ENCODE measurements at places on chromosomes 16 and 17.

DNA sequence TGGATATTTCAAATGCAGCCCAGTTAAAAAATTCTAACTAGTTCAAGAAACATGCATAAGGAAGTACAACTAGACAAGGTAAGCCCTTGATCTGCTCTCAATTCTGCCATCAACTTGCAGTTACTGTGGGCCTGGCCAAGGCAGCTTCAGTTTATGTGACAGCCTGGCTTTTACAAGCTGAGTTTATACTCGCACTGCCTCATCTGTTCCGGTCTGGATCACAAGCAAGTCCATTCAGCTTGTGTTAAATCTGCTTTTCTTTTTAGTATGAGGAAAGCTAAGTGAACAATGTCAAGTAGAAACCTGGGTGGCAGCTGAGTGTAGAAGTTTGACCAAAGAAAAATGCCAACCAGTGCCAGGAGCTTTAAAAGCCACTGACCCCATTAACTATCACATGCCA, 76.6 kb upstream of the CORO6 start:
- no peak for DNase-seq

- DNase-seq: no peak
These were observed 50.4 kb upstream of the ERN1 start for GRCh38 chr17:64180089-64181073.

DNA sequence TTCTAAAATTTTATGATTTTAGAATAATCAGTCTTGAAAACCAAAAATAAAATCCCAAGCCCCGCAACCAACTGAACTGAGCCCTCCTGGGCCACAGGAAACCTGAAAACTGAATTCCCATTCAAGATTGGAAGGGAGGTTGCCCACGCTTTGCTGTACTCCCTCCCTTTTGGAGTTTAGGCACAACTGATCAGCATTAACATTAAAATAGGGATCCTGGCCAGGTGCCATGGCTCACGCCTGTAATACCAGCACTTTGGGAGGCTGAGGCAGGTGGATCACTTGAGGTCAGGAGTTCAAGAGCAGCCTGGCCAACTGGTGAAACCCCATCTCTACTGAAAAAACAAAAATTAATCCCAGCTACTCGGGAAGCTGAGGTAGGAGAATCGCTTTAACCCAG, 52.7 kb upstream of the NETO2 start:
- DNase-seq: no peak

GRCh38 chr17:67671493-67671892, 46.2 kb upstream of the NOL11 start:
- no peak for DNase-seq

DNA sequence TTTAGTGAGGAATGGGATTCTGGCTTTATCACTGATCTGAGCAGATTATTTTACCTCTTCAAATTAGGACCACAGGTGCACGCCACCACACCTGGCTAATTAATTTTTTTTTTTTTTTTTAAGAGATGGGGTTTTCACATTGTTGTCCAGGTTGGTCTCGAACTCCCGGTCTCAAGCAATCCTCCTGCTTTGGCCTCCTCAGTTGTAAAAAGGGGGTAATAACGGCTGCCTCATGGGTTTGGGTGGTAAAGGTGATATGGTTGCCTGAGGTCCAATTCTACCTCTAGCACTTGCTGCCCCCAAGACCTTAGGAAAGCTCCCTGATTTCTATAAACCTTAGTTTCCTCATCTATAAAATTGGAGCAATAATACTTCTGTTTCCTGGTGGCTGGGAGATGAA, 130.7 kb upstream of the HS3ST2 start:
- DNase-seq: no peak
